ENCODE measurements at places on chromosomes 1 and 21.

DNA sequence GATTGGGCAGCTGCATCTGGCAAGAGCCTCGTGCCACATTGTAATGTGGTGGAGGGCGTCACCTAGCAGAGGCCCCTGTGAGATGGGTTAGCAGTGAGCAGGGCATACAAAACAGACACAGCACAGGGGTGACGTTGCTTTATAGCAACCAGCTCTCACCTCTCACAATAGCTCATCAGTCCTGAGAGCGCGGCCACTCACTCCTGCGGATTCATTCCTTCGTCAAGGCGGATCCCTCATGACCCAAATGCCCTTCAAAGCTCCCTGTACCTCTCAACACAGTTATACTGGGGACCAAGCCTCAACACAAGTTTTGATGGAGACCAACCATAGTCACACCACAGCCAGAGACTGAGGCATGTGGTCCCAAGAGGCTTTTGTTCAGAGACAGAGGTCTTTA lies 22.9 kb downstream of the SLC37A1 start:
- no peak for DNase-seq

- DNase-seq, result no peak
These were observed 170.6 kb downstream of the CTH start for GRCh38 chr1:70581661-70582060.

DNA sequence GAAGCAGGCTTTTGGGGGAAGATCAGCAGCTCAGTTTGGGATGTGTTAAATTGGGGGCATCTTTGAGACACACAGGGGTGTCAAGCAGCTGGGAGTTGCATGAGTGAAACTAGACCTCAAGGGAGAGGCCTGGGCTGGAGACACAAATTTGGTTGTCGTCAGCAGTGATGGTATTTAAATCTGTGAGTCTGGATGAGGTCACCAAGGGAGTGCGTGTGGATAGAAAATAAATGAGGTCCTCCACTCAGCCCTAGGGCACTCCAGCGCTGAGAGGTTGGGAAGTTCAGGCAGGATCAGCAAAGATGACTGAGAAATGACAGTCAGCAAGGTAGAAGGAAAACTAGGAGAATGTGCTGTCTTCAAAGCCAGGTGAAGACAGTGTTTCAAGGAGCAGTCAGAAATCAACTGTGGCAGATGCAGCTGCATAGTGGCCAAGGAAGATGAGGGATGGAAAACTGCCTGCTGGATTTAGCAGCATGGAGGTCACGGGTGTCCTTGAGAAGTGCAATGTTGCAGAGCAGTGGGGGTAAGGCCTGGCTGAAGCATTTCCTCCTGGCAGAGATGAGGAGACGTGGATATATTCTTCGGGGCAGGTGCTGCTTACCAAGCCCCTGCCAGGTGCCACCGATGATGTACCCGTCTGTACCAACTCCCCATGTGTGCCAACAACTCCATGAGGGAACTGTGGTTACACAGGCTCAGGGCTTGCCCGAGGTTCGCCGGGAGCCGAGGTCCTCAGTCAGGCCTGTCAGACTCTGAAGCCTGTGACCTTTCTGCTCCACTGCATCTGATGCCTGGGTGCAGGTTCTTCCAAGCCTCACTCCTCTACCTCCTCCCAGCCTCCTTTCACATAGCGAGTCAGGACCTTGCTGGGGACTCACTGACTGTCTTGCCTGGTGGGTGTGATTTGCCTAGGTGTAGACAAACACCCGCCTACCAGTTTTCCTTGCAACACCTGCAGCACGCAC lies 11.3 kb downstream of the MAP7D1 start:
- no peak for DNase-seq

DNA sequence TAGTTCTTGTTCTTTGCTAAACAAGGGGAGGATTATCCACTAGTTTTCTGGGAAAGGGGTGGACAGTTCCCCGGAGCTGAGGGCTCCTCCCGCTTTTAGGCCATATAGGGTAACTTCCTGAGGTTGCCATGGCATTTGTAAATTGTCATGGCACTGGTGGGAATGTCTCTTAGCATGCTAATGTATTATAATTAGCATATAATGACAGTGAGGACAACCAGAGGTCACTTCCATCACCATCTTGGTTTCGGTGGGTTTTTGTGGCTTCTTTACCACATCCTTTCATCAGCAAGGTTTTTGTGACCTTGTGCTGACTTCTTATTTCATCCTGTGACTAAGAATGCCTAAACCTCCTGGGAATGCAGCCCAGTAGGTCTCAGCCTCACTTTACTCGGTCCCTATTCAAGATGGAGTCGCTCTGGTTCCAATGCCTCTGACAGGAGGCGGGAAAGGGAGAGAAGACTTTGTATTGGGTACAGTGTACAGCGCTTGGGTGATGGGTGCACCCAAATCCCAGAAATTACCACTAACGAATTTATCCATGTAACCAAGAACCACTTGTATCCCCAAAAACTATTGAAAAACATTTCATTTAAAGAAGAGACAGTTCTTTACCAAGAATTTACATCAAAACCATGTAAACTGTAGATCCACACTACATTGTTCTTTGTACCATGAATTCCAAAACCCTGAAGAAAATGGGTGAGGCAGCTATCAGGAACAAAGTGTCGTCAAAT lies 8.7 kb upstream of the SLC2A5 start:
- peak; percentile 8 for DNase-seq

DNA sequence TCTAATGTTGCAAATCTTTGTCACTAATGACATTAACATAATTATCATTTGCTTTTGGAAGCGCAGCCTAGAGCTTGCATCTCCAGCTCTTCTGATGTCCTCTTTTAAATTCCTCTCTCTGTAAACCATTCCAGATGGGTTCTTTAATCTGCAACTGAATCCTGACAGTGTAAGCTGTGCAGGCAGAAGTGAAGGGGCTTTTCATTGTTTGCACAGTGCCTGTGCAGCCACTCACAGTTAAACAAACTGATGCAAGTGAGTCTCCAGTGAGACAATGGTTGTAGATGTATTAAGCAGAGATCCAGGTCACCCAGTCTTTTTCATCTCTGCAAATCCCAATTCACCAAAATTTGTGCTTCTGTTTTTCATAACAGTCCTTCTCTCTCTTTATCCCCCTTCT lies 22.5 kb upstream of the FCRL5 start:
- no peak for DNase-seq

DNA sequence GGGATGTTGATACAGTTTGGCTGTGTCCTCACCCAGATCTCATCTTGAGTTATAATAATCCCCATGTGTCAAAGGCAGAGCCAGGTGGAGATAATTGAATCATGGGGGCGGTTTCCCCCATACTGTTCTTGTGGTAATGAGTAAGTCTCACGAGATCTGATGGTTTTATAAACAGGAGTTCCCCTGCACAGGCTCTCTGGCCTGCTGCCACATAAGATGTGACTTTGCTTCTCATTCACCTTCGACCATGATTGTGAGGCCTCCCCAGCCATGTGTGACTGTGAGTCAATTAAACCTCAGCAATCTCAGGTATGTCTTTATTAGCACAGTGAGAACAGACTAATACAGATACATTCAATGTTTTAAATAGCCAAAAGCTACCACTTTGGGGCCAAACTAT lies 41.1 kb downstream of the SLC35F3 start:
- no peak for DNase-seq
